ENCODE measurements at places on chromosomes 11 and 22.

- DNase-seq = no peak
Measured at GRCh38 chr22:41256254-41257253, 15.8 kb upstream of the CHADL start.

- DNase-seq = no peak
Measured at GRCh38 chr11:112248201-112248600, 12.5 kb downstream of the PLET1 start.

DNA sequence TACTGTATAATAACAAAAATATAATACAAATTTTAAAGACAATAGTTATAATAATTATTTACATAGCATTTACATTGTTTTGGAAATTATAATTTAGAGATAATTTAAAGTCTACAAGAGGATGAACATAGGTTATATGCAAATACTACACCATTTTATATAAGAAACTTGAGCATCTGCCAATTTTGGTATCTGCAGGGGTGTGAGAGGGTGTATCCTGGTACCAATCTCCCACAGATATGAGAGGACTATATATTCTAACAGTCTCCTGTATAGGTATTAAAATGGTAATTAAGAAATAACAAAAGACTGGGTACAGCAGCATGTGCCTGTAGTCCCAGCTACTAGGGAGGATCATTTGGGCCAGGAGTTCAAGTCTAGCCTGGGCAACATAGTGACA lies 134.4 kb downstream of the APOL5 start:
- no peak for DNase-seq

DNA sequence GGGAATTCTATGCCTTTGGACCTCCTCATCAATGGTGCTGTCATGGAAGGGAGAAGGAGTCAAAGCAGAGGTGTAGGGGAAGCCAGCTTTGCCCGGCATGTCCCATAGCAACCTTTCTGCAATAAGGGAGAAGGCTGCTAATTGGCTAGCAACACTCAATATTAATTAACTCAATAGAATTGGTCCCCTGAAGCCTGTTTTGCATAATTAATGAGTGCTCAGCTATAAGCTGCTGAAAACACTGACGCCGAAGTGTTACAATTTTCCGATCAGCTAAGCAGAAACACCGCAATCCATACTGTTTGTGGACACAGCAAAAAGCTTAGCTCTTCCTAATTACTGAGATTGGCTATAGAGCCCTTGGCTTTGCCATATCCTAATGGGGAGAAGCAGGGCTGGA lies 245.0 kb downstream of the CSNK2A3 start:
- no peak for DNase-seq

DNA sequence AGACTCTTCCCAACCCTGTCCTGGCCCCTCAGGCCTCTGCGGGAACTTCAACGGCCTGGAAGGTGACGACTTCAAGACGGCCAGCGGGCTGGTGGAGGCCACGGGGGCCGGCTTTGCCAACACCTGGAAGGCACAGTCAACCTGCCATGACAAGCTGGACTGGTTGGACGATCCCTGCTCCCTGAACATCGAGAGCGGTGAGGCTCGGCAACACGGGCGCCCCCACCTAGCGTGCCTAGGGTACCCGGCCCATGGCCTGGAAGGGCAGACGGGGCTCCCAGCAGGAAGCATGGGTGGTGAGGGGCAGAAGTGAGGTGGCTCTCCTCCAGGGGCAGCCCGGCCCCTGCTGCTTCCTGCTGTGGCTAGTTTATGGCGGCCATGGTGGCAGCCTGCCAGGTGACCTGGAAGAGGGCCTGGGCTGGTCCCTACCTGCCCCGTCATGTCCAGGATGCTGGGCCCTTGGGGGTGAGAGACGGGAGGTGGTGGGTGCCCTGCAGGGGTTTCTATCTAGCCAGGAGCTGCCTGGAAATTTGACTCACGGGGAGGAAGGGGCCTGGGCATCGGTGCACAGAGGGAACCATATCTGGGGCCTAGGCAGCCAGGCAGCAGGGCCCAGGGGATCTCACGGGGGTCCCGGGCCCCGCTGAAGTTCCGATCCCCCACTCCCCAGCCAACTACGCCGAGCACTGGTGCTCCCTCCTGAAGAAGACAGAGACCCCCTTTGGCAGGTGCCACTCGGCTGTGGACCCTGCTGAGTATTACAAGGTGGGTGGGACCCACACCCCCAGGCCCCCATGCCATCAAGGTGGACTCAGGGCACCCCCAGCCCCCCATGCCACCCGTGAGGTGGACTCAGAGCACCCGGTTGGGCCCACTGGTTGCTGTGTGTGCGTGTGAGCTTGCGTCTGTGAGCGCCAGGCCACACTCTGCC lies 9.2 kb downstream of the MUC2 start:
- DNase-seq = no peak

DNA sequence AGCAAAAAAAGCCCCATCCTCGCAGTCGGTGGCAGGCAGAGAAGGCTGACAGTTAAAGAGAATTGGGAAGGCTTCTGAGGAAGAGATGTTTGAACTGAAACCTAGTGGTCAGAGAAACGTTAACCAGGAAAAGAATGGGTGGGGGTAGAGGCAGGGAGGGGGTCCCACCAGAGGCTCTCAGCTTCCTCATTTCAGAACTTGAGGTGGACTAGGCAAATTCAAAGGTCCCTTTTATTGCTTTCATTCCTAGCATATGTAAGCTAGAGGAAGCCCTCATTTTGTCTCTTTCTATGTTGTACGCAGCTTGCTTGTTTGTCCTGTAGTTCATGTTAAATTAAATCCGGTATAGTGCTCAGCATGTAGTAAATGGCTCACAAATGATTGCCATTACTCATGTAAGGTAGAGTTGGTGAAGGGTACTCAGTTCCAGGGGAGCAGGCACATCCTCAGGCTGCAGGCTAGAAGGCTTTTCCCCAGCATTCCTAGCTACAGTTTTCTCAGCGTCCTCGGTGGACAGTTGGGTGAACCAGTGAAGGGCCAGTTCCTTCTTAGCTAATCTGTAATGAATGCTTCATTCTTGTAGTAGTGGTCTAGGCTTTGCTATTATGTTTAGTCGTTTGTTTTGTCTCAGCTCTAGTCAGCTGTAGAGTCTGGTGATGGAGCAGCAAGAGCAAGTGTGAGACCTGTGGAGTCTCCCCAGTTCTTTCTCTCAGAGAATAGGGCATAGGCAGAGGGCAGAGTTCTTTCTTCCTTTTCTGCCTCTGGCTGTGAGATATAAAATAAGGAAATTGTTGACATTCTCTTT lies 58.6 kb downstream of the UVRAG start:
- no peak for DNase-seq

DNA sequence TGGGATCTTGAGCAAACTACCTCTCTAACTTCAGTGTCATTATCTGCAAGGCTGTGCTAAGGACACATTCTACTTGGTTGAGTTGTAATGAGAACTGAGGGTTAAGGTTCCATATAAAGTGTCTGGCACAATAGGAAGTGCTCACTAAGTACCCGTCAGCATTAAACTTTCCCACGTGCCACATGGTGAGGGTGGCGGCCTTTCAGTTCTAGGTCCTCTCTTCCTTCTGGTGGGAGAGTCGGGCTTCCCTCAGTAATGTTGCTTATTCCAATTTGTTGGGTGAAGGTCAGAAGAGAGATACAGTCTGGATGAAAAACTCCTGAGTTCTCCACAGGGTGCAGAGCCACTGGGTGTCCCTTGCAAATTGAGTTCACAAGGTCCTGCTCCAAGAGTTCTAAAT lies 4.6 kb upstream of the CD6 start:
- no peak for DNase-seq
